ENCODE measurements at places on chromosomes 3 and 15.

DNA sequence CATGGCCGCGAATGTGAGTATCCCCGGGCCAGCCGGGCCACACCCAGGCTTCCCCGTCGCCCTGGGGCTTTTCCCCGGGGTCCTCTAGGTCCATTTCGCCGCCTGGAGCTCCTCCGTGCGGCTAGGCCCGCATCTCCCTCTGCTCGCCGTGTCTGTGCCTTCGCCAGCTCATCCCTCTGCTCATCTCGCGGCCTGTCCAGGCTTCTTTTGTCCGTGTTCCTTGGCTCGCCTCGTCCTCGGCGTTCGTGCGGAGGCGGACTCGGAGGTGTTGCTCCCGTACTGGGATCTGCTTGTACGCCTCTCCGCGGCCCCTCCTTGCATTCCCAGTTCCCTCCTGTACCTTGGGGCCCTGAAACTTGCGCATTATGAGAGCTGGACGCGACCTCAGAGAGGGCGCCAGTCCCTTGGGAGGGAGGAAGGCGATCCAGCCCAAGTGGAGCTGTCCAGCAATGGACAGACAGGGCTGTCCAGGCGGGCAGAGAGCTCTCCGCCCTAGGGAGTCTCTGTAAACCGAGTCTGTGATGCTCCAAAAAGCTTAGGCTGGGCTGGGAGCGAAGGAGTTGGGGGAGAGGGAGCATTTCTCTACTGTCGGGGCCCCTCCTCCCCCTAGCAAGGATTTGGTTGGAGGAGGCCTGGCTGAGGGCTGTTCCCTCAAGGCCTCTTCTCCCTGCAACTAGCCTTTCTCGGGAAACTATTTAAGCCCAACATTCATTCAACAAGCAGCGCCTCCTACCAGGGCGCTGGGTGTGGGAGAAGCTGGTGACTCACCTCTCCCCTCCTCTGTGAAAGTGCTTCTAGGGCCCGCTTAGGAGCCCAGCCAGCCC lies 553 bp downstream of the TMEM43 start:
- DNase-seq: no peak

- no peak for DNase-seq
Measured at GRCh38 chr15:78061963-78062427, 15.5 kb downstream of the TBC1D2B start.

DNA sequence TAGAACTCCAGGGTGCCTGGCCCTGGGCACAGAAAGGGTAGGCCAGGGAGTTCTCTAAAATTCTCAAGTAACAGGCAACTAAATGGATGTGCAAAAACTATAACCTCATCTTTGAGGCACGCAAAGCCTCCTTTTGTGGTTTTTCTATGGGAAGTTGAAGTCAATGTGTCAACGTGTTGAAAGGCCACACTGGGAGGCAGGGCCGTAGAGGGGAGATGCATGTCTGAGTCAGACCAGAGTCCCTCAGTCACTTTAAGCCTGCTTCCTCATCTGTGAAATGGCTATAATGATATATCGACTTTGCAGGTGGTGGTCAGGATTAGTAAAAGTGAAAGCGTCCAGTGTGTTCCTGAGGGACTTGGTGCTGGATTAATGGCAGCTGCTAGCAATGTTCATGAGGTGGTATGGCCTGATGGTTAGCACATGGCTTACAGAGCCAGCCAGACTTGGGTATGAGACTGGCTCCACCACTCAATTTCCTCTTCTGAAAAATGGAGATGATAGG lies 17.0 kb downstream of the TGM5 start:
- no peak for DNase-seq

DNA sequence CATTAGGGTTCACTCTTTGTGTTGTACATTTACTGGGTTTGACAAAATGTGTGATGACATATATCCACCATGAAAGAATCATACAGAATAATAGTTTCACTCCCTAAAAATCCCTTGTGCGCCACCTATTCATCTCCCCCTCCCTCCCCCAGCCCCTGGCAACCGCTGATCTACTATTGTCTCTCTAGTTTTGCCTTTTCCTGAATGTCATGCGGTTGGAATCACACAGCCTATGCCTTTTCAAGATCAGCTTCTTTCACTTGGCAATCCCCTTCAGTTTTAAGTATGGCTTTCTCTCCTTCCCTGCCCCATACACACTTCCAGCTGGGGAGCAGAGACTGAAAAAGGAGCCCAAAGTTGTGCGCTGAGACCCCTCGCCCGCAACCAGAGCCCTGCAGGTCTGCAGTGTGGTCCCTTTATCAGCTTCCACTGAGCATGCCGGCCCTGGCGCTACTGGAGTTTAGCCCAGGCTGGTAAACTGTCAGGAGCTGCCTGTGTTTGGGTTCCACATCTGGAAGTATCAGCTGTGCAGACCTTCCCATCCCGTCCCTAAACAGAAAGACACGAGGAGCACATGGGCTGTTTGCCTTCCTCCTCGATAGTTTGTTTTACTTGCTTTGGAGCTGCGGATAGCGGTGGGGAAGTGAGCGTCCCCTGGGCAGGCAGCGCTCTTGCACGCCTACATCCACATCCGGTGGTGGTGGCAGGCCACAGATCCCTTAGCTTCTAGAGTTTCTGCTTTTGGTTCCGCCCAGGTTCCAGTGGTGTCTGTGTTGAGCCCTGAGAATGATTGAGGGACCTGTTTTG lies 12.3 kb downstream of the BOC start:
- no peak for DNase-seq

- DNase-seq: no peak
Measured at GRCh38 chr15:33040496-33040895, 154.0 kb downstream of the FMN1 start.

- DNase-seq: no peak
Measured at GRCh38 chr3:148953094-148953493, 38.2 kb upstream of the GYG1 start.

GRCh38 chr3:177146646-177147045 lies 50.6 kb downstream of the TBL1XR1 start:
- no peak for DNase-seq

DNA sequence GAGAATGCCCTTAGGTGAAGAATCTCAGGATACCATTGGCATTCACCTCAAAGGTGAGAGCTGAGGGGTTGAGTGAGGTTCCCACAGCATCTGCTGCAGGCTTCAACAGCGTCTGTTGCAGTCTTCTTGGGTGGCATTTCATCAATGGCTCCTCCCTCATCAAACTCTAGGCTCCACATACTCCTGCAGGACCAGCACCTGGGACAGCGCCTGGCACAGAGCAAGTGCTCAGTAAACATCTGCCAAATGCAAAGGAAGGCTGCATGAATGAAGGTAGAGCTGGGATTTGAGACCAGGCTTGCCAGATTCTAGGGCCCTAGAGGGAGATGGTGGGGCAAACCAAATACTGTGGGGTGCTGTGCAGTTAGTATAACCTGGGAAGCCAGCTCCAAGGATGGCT lies 9.6 kb downstream of the TRH start:
- DNase-seq: no peak

DNA sequence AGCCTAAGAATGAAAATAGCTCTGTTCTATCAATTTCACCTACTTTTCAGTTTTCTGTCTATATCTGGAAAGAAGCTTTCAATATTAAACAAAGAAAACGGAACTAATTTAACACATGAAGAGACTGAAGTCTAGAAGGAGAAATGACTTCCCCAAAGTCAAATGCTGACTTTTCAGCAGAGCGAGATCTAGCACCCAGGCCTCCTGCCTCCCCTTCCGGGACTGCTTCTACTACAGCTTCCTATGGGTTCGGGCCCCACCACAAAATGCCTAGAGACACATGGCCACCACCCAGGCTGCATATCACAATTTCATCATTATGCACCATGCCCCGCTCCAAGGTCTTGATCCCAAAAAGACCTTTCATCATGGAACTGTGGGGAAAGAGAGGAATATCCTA lies 104.5 kb downstream of the SST start:
- no peak for DNase-seq

GRCh38 chr3:184602372-184603150 lies 41.0 kb downstream of the EPHB3 start:
- DNase-seq: no peak

DNA sequence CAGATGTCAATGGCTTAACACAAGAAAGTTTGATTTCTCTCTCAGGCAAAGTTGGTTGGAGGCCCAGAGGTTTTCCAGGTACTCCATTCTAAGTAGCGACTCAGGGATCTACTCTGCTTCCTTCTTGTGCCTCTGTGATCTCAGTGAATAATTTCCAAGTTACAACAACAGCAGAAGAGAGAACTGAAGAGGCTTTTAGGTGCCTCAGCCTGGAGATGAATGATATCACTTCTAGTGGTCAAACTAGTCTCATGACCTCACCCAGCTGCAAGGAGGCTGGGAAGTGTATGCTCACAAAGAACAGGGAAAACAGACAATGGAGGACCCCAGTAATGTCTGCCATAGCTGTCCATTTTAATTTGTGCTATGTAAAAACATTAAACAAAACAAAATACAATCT lies 4.6 kb upstream of the PRICKLE2 start:
- DNase-seq: no peak

DNA sequence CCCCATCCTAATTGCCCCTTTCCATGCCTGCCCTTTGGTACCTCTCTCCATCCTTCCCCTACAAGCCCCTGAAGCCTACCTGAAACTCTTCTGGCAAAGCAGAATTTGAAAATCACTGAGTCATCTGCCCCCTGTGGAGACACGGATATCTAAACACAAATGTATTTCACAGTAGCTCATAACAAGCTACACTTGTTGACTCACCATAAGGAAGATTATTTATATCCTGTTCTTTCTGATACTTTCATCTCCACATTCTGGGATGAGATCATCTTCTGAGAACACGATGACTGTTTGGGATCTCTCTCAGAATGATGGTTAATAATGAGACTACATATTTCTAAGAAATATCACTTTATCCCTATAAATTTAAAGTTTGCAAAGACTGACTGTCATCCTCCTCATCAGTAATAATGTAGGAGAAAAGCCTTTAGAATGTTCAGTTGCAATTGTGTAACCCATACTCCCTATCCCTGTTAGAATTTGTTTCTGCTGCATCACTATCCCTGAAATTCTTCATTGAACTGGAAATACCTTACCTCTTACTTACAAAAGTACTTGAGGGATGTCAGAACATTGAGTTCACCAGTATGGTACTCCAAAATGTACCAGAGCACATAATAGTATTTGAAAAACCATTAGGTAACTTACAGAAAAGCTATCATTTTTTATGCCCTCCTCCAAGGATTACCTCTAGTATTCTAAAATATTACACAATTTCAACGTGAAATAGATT lies 116.1 kb upstream of the IL12A start:
- no peak for DNase-seq

- DNase-seq: no peak
Measured at GRCh38 chr3:112773864-112774263, 72.8 kb downstream of the CD200R1L start.

- DNase-seq: no peak
Measured at GRCh38 chr3:73094129-73094528, 32.7 kb downstream of the EBLN2 start.

DNA sequence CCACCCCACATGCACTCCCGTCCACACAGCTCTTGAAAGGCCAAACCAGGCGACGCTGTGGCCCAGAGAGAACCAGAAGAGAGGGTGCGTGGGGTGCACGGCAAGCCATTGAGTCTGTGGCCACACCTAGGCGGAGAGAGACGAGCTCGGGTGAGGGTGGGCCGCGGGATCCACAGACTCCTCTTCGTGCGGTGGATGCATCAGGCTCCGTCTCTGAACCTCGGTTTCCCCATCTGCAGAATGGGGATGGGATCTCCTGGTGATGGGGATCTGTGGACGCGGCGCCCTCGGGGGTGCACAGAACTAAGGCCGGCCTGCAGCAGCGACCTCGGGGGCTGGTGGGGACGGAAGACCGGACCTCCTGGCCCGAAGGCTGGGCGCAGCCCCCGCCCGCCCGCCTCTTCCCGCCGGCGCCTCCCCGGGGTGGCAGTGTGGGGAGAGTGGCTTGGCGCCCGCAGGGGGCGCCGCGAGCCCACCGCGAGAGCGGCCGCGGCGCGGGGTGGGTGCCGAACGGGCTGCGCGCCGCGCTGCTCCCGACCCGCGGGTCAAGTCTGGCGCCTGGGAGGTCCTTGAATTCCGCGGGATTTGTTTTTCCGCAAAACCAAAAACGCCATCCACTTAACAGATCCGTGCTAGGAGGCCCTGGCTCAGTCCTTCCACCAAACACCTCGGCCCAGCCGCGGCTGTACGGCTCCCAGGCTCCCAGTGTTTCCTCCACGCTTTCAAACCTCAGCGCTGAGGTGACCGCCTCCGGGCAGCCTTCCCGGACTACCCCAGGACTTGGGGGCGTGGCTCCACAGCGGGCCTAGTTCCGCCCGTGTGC lies 13.2 kb upstream of the ADPGK start:
- DNase-seq: no peak

DNA sequence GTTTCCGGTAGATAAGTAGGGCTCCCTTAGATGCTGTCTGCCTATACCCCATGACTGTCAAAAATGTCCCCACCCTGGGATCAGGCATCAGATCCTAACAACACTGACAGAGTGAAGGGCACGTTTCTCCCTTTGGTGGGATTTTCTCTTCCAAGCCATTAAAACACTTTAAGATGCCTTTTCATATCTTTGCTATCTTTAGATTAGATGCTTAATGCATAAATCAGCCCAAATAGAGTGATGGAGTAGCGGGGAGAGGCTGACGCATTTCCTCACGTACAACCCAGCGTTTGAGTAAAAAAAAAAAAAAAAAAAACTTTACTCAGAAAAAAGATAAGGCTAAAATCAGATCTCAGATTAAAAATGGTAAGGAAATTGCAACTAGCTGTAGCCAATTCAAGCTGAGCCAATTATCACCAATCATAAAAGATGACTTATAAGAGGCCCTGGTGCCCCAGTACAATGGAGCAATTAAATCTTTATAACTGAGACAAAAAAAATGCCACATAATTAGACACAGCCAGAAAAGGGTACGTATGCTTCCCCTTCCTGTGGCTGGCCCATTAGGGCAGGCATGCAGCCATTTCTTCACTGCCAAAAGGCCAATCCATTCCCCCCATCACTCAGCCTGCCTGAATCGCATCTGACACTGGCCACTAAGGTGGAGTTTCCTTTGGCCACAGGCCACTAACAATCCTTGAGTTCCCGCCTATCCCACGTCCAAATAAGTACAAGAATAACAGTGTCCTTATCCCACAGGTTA lies 45.0 kb downstream of the RFTN1 start:
- DNase-seq: no peak

DNA sequence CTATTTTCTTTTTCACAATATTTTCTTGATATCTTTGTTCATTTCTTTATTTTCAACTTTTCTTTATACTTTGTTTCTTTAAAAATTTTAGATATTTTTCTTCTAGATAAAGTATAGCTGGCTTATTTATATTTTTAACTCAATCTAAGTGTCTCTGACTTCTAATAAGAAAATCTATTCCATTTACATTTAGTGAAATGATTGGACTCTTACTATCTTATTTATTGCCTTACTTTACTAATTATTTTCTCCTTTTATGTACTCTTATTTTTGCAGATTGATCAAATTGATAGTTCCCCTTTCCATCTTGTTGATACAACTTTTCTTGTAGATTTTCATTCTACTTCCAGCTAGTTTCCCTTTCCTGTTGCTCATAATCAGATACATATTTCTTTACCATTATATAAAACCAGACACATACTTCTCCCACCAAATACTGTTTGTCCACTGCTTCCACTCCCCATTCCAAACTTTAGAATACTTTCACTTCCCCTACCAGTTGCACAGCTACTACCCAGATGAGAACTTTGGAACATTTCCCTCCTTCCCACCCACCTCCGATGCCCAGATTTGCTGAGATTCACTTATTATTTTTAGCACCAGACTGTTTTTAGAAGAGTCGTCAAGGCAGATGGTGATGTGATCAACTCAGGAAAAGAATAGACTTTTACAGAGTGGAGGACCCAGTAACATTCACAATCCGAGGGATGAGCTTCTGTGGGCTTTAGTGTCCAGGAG lies 151.5 kb downstream of the LIPC start:
- no peak for DNase-seq

- DNase-seq: no peak
Measured at GRCh38 chr15:78850352-78850751, 22.3 kb upstream of the MORF4L1 start.
